Cerebellar nuclear complex (tissue), 1 donor: ENCODE measurements at places on chromosomes 4 and X.

- no peak for DNase-seq
These were observed 144.8 kb upstream of the TTC29 start for GRCh38 chr4:147090486-147090885.

DNA sequence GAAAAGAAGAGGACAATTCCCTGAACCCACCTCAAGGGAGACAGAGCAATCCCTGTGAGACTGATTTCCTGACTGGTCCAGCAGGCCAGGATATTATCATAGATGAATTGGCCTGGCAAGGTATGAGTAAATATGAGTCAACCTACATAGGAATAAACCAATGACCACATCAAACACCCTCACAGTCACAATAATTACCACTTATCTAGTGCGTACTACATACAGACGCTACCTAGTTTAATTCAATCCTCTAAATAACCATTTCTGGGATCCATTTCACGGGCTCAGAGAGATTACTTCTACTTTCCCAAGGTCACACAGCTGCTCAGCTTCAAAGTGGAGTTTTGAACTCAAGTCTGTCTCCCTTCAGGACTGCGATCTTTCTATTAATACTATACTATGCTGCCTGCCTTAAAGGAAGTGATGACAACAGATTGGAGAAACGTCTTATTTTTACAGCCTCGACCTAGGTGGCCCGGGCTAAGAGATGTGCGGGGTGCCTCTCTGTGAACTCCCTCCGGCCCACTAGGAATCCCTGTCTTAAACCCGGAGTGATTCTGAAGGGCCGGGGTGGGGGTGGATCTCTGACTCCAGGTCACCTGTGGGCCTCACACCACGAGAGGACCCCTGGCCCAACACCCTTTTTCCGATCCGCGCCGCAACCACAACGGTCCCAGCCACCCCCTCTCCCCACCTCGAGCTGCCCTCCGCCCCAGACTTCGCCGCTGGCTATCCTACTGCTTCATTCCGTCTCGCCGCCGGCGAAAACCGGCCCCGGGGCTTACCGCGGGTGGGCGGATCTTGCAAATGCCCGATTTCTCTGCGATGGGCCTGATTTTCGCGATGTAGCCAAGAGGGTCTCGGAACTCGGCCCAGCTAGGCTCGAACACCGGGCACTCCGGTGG, 800 bp downstream of the KDM5C start:
- DNase-seq: no peak

- DNase-seq: no peak
These were observed 109.9 kb upstream of the SMIM10 start for GRCh38 chrX:134880866-134881265.

GRCh38 chr4:8593264-8594096, 915 bp downstream of the CPZ start:
- DNase-seq: no peak

GRCh38 chrX:24398766-24399165, 38.3 kb downstream of the SUPT20HL1 start:
- DNase-seq: no peak

DNA sequence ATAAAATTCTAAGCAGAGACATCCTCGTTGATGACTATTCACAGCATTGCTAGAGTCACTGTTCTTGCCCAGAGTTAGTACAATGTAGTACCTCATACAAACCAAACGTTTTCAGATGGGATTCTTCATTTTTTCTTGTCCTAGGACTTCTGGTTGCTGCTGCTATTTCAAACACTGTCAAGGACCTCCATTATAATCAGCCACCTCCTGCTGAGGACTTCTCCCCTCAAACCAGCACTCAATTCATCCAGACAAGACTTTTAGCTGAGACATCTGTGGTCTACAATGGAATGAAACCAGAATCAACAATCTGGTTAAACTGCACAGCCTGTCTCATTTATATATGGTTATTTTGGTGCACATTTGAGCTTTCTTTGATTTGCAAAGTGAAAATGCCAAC, 1008.8 kb downstream of the STPG2 start:
- no peak for DNase-seq

DNA sequence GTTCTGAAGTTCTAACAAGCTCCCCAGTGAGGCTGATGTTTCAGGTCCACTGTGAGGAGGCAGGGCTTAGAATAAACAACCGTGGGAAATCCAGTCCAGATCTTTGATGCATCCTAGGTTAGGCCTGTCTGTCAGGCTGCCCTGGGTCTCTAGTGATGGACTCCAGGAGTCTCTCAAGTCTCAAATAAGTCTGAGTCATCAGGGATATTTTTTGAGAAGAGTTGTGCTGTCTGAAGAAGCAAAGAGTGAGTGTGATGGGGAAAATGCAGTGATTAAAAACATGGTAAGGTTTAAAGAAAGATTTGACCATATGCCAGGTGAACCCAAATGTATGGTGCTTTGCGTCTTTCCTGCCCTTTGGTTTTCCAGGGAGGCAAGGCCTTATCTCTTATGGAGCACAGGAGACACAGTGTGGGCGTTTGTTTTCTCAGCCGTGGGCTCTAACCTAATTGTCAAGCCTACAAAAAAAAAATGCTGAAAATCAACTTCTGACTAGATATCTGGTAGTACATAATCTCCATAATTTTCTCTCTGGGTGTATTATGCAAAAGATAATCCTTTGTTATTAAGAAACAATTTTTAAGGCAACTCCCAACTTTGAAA, 100.7 kb downstream of the PTTG2 start:
- no peak for DNase-seq

- no peak for DNase-seq
These were observed 28.0 kb downstream of the PRPS2 start for GRCh38 chrX:12819222-12819621.

DNA sequence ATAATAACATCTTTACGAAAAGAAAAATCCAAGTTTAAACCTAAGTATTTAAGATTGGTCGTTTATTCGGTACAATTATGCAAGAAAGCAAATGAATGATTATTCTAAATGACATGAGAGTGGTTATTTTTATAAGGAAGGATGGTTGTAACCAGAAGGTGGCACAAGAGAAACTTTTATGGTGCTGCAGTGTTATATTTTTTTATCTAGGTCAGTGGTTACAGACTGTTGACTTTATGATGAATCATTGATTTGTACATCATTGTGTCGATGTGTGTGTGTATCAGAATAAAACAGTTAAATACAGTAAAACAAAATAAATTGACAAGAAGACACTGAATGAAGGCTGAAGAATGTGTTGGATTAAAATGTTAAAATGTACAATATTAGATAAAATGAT, 9.8 kb downstream of the DCAF8L2 start:
- DNase-seq: no peak

DNA sequence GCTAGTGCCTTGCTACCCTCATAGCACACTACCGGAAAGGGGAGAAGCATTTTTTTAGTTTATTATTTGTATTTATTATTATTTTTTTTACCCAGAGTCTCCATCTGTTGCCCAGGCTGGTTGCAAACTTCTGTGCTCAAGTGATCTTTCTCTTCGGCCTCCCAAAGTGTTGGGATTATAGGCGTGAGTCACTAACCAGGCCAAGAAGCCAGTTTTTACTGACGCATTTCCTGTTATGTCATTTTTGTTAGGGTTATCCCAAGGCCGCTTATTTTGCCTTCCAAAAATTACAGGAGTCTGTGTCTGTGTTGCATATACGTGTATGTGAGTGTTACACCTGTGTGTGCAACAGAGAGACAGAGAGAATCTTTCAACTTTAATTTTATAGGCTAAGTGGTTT, 404.5 kb downstream of the GBA3 start:
- DNase-seq: no peak

DNA sequence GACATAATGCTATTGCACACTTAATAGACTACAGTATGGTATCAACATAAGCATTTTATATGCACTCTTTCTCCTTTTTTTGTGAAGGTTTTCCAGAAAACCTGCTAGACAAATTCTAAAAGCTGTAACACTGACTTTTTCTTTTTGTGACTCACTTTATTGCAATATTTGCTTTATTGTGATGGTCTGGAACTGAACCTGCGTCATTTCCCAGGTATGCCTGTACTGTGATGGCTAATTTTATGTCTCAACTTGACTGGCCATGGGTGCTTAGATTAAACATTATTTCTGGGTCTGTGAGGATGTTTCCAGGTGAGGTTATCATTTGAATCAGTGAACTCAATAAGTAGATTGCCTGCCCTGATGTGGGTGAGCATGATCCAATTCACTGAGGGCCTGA, 35.5 kb upstream of the LAMP2 start:
- no peak for DNase-seq

DNA sequence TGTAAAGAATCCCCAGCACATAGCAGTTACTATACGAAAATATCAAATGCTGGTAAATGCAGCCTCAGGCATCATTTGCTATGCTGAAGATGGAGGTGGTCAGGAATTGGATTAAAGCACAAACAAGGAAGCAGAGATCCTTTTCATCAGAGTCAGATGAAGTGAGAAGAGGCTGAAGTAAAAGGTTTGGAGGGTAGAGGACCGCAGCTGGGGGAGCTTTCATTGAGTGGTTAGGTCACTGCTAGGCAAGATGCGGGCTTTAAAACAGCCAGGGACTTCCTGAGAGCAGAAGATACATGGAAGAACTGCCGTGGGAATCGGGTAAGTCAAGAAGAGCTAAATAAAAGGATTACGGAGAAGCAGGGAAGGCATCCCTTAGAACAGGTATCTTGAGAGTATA, 351.4 kb downstream of the UNC5C start:
- DNase-seq: no peak

DNA sequence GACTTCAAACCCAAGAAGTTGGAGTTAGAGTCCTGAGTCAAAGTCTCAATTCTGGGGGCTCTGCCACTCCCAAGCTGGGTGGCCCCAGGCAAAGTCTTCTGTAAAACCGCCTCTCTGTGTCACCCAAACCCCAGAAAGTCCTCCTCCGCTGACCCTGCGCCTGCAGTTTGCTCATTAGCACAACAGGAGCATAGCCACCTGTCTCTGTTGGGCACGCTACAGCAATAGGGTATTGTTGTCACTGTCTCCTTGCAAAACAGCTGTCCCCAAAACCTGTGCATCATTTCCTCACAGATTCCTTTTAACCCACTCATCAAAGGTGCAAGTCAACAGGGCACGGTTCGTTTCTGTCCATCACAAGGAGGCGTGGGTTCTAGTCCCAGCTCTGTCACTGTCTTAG, 8.0 kb upstream of the DGAT2L6 start:
- DNase-seq: no peak

DNA sequence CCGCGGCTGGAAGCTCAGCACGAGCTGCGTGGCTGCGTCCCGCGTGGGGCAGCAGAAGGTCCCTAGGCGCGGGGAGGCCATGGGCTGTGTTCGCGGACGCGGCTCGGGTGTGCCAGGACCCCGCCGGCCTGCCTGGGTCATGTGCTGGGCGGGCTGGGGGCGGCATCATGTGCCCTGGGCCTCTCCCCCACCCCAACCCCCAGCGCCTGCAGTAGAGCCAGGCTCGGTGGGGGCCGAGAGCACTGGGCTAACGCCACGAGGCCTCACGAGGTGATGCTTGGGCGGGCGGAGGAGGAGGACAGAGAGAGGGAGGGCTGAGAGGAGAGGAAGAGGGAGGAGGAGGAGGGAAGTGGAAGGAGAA, at the start of gene GPR143:
GPR143 (minus strand) TSS at position 111 of the 361 bp plus-strand sequence; CDS start at position 81, 30 bp downstream.
- no peak for DNase-seq

- no peak for DNase-seq
These were observed 173.1 kb upstream of the USP9X start for GRCh38 chrX:40912166-40912565.

GRCh38 chrX:3244203-3244743, 102.2 kb downstream of the MXRA5 start:
- no peak for DNase-seq

DNA sequence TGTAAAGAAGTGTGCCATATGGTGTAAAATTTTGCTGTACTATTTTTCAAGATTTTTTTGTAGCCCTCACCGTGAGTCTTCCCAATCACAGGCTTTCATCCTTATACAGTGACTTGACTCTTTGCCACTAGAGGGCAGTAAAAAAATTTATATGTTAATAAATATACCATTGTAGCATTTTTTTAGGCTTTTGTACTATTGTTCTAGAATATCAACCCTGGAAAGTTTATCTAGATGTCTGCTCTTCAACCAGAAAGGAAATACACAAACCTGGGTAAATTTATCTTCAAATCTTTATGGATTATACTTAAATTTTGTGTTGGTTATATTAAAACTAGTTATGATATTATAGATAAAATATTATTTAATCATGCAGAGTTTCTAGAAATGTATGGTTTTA, 235.3 kb downstream of the TENM3 start:
- peak; percentile 18 for DNase-seq

GRCh38 chrX:13212191-13212651, 107.6 kb downstream of the ATXN3L start:
- DNase-seq: no peak

DNA sequence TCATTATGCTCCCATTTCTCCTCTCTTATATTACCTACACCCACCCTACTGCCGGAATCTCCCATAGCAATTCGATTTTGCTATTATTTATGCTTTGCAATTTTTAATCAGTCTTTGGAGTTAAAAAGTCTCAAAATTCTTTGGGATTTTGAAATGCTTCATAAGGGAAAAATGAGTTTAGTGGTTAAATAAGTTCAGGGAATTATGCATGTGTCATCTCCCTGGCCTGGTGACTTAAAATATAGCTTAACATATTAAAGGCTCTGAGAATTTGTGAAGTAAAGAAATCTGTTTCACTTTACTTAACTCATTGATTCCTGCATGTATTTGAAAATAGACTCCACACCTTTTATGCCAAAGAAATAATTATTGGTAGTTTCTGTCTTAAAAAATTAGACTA, 185.1 kb upstream of the DIPK2B start:
- no peak for DNase-seq
